ENCODE measurements at places on chromosomes 3 and 15. TPM values are rescaled to one million over a fixed set of nuclear protein-coding genes. Genes with fewer than 3 reads are reported as not detected.

GRCh38 chr3:132652640-132653270 lies 6.9 kb downstream of the ACAD11 start:
- DNase-seq: no peak

- DNase-seq: no peak
These were observed 135.2 kb downstream of the BBX start for GRCh38 chr3:107657971-107658370.

- DNase-seq: no peak
These were observed 29.7 kb downstream of the SOX2 start for GRCh38 chr3:181741417-181741816.

GRCh38 chr3:18657858-18658820 lies 233.0 kb upstream of the SATB1 start:
- DNase-seq: no peak

DNA sequence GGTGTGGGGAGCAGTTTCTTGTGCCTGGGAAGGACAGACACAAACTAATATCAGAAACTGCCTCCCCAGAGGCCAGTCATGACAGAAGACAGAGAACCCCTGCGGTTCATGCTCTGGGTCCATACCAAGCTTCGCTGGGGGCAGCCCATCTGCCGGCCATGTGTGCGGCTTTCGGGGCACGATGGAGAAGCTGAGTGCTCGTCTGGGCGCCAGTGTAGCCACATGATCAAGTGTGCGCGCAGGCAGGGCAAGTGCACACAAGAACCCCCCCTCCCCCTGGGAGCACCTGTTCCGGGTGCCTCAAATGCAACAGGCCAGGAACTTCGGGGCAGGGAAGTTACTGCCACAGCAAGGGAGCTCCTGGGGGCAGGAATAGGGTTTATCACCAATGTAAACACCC lies 1.8 kb downstream of the ADAMTS17 start:
- DNase-seq: no peak

GRCh38 chr3:191068946-191069813 lies 129.9 kb upstream of the OSTN start:
- no peak for DNase-seq

- no peak for DNase-seq
These were observed 42.5 kb downstream of the CMTM6 start for GRCh38 chr3:32460031-32460749.

DNA sequence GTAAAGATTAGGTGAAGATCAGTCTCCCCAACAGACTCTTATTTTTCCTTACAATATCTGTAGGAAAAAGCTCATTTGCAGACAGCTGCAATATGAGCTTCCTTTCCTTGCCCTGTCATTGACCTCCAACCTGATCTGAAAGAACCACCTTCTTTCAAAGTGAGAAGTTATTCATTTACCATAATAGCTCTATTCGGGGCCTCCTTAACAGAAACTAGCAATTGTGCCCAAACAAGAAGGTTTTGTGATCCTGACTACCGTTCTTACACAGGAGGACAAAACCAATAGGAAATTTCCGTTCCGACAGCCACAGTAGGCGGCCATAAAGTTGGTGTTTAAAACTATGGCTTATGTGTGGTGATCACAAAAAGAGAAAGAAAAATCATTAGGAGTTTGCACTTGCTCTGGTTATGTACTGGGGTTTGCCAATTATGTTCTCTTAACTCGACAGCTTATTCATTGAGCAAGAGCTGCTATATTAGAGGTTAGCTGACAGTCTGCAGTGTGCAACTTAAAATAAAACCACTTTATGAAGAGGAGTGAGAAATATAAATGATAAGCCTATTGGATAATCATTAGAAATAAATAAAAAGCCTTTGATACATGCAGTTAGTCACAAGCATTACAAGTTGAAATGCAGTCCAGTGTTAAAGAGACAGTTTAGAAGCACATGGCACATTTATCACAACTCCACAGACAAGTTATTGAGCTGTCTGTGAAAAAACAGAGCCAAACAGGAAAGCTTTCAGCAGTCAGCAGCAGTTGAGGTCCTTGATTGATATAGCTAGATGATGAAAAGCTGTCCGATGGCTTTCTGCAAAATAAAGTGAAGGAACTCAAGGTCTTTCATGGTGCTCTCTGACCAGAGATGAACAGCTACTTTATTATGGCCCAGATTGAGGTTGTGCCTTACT lies 199.8 kb downstream of the WDR72 start:
- DNase-seq: no peak

DNA sequence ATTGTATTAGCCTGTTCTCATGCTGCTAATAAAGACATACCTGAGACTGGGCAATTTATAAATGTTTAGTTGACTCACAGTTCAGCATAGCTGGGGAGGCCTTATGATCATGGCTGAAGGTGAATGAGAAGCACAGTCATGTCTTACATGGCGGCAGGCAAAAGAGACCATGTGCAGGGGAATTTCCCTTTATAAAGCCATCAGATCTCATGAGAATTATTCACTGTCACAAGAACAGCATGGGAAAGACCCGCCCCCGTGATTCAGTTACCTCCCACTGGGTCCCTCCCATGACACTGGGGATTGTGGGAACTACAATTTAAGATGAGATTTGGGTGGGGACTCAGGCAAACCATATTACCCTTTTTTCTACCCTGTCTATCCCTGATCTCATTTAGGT lies 51.5 kb upstream of the MYZAP start:
- DNase-seq: no peak

- no peak for DNase-seq
These were observed 31.7 kb downstream of the PSTPIP1 start for GRCh38 chr15:77026501-77027110.

DNA sequence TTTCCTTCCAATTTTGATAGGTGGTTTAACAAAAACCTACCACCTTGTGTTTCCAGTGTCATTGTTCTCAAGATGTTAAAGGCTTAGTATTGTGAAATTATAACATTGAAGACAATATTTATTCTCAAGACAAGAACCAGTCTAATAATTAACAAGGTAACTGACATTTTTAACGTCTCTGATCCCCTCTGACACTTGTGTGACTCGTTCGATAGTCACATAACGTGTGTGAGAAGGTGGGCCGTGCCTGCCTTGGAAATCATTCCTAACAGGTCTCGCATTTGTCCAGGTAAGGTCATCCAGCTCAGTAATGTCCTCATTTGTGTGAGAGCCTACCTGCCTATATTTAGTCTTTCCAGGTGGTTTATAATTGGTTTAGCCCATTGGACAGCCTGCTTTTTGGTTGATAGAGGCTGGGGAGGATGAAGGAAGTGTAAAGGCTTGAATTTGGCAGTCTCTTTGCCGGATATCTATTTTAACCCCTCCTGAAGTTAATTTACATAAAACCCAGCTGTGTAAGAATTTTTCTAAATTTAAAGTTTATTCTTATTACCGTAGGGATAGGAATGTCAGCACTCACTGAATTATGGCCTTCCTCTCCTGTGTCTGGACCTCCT lies 94.4 kb downstream of the AKAP13 start:
- no peak for DNase-seq

DNA sequence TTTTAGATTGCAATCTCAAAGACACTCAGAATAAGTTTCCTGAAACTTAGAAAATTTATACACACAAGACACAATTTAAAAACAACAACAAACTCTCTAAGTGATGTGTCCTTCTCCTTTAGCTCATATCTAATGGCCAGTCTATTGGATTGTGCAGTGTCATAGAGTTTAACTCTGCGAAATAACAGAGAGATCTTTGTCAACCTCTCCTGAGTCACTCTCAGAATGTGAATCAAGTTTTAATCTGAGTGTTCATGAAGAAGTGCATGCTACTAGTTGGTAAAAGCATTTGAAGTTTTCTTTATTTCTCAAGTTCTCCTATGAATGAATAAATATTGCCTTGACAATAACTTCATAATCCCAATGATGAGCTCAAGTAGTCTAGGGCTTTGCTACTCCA lies 284.5 kb upstream of the DNAJC19 start:
- no peak for DNase-seq

DNA sequence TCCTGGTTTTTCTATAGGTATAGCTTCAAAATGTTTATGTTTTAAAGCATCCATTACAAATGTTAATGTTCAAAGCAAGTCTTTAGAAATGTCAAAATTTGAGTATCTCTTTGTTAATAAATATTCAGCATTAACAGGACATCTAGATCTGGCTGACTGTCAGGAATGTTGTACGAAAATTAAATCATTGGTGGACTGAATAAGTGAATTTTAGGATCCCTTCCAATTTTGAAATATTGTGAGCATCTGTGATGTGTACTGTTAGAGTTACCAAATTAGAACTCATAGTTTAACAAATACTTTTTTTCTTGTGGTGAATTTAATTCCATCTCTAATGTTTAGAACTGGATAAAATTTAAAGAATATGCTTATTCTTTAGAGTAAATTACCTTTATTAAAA lies 30.1 kb upstream of the CFAP20DC start:
- no peak for DNase-seq

- no peak for DNase-seq
These were observed 154.5 kb upstream of the TSC22D2 start for GRCh38 chr3:150253622-150254021.

GRCh38 chr3:32105291-32106131 lies 909 bp upstream of the GPD1L start:
- no peak for DNase-seq

- DNase-seq: no peak
These were observed 48.3 kb upstream of the ATP2B2 start for GRCh38 chr3:10553591-10554235.

The HRH1 gene
- polyA plus RNA-seq: 2.5 TPM

The ACTC1 gene
- 2.0 TPM for polyA plus RNA-seq

The VIPR1 gene
- 1.1 TPM for polyA plus RNA-seq

The RLBP1 gene
- polyA plus RNA-seq: not detected

The FBN1 gene
- polyA plus RNA-seq: 109 TPM

The CCDC13 gene
- polyA plus RNA-seq: 2.6 TPM

The DYNC1LI1 gene
- 42.8 TPM for polyA plus RNA-seq

The ITGA11 gene
- polyA plus RNA-seq: 3.0 TPM

The UBAP1L gene
- polyA plus RNA-seq: 3.7 TPM

The MAP1A gene
- 8.3 TPM for polyA plus RNA-seq

Data from right renal pelvis (tissue), 4 donors.